Upper lobe of left lung (tissue), 6 donors: ENCODE measurements at places on chromosomes 6 and 20.

DNA sequence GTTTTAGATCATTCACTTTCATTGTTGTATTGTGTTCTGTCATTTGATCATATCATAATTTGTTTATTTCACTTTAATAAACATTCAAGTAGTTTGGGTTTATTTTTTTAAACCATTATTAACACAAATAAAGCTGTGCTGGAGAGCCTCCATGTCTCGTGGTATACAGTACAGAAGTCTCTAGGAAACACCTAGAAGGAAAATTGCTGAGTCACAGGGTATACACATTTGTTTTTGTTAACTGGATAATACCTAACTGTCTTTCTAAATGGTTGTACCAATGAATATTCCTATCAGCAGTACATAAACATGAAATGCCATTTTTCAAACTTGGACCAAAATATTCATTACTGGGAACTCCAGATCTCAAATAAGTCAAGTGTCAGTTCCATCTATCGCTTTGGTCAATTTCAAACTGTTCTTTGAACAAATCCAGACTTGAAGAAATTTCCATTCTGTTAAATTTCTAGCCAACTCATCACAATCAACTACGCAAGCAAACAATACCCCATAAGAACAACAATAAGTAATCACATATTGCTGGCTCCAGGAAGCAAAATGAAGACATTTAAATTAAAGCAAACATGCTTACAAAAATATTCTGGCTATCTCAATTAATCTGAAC lies 138.1 kb downstream of the ATXN1 start:
- H3K4me3 ChIP-seq, result no peak overlapping the region
- H3K36me3 ChIP-seq, result no peaks in the 10 kb centered on the region
- peaks cover 4% of the 10 kb centered on the region for H3K4me1 ChIP-seq
- H3K27me3 ChIP-seq, result no peaks in the 10 kb centered on the region

- H3K27ac ChIP-seq, result no peak overlapping the region
- no peak overlapping the region for H3K4me3 ChIP-seq
- no peaks in the 10 kb centered on the region for H3K4me1 ChIP-seq
Measured at GRCh38 chr20:22908944-22909343, 126.2 kb upstream of the SSTR4 start.

- DNase-seq, result no peak
- H3K4me3 ChIP-seq, result no peak overlapping the region
- no peaks in the 10 kb centered on the region for H3K27me3 ChIP-seq
- H3K36me3 ChIP-seq, result no peaks in the 10 kb centered on the region
- H3K27ac ChIP-seq, result peak overlapping the region; percentile 49
- peaks cover 16% of the 10 kb centered on the region for H3K4me1 ChIP-seq
Measured at GRCh38 chr6:158715330-158716311, 65.8 kb downstream of the SYTL3 start.

- DNase-seq, result no peak
- no peak overlapping the region for H3K4me3 ChIP-seq
- H3K27me3 ChIP-seq, result no peaks in the 10 kb centered on the region
- H3K4me1 ChIP-seq, result peaks cover 6% of the 10 kb centered on the region
- no peaks in the 10 kb centered on the region for H3K36me3 ChIP-seq
- no peak overlapping the region for H3K27ac ChIP-seq
Measured at GRCh38 chr20:36971103-36971502, 19.6 kb upstream of the SAMHD1 start.

DNA sequence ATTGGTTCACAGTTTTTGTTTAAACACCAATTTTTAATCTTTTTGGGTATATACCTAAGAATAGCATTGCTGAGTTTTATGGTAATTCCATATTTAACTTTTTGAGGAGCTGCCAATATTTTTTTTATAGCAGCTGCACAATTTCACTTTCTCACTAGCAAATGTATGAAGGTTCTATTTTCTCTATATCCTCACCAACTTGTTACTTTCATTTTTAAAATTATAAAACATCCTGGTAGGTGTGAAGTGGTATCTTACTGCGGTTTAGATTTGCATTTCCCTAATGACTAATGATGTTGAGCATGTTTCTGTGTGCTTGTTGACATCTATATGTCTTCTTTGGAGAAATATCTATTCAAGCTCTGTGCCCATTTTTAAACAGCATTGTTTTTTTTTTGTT lies 452.1 kb downstream of the GRIK2 start:
- no peak overlapping the region for H3K4me3 ChIP-seq
- H3K4me1 ChIP-seq, result no peaks in the 10 kb centered on the region
- H3K27ac ChIP-seq, result no peak overlapping the region
- DNase-seq, result no peak

- H3K27ac ChIP-seq, result no peak overlapping the region
- no peaks in the 10 kb centered on the region for H3K36me3 ChIP-seq
- no peak overlapping the region for H3K4me3 ChIP-seq
- H3K4me1 ChIP-seq, result peaks cover 23% of the 10 kb centered on the region
- H3K27me3 ChIP-seq, result peaks cover 33% of the 10 kb centered on the region
Measured at GRCh38 chr20:63174309-63175037, 41.5 kb downstream of the YTHDF1 start.

DNA sequence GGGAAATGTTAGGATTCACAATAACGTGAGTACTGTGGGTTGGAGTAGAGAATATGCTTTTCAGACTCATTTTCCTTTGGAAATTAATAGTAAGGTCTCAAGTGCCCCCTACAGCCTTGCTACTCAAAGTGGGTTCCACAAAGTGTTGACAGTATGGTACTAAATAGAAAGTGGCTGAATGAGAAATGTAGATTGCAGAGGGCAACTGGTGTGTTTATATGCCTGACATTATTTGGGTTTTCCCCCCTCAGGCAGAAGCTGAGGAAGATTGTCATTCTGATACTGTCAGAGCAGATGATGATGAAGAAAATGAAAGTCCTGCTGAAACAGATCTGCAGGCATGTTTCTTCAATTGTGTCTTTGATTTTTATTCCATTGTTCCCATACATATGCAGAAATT lies 5.6 kb downstream of the FBXO9 start:
- H3K4me3 ChIP-seq, result no peak overlapping the region
- peaks cover 20% of the 10 kb centered on the region for H3K4me1 ChIP-seq
- DNase-seq, result no peak
- H3K27ac ChIP-seq, result no peak overlapping the region

- H3K27ac ChIP-seq, result no peak overlapping the region
- H3K27me3 ChIP-seq, result no peaks in the 10 kb centered on the region
- H3K4me1 ChIP-seq, result no peaks in the 10 kb centered on the region
- peaks cover 13% of the 10 kb centered on the region for H3K36me3 ChIP-seq
- no peak for DNase-seq
Measured at GRCh38 chr6:110643175-110643574, 166.8 kb upstream of the SLC22A16 start.
